ENCODE measurements at places on chromosomes 11 and 22.

- no peak for DNase-seq
These were observed 697 bp upstream of the PAFAH1B2 start for GRCh38 chr11:117143390-117143789.

GRCh38 chr11:23644443-23644842 lies 784.2 kb upstream of the CCDC179 start:
- no peak for DNase-seq

GRCh38 chr11:2835751-2836150 lies 49.8 kb downstream of the CDKN1C start:
- no peak for DNase-seq

GRCh38 chr11:20258376-20258895 lies 98.2 kb upstream of the DBX1 start:
- no peak for DNase-seq

All from renal cortex interstitium (tissue), 15 donors.